ENCODE measurements at places on chromosomes 11 and 22.

GRCh38 chr22:18067548-18068341 is 10.0 kb upstream of the PEX26 start:
- no peaks in the 10 kb centered on the region for H3K27me3 ChIP-seq
- H3K36me3 ChIP-seq = no peaks in the 10 kb centered on the region
- no peak overlapping the region for H3K4me3 ChIP-seq
- peak; percentile 68 for DNase-seq

DNA sequence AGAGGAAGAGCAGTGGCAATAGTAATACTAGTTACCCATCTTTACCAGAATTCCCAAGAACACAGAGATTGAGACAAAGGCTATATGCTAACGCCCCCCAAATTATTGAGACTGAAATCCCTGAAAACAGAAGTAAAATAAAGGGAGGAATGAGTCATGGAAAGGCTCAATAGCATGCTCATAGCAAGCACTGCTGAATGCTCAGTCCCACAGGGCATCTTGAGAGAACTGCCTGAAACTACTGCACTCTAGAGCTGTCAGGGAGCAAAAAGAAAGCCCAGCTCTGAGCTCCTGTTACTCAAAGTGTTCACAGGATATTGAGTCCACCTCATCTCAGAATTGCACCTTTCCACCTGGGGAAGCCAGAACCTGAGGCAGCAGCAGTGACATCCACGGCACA is 44.1 kb upstream of the FIBIN start:
- no peaks in the 10 kb centered on the region for H3K4me1 ChIP-seq
- no peak overlapping the region for H3K4me3 ChIP-seq
- H3K27ac ChIP-seq = no peak overlapping the region
- DNase-seq = no peak
- H3K36me3 ChIP-seq = no peaks in the 10 kb centered on the region

- no peaks in the 10 kb centered on the region for H3K36me3 ChIP-seq
- no peaks in the 10 kb centered on the region for H3K4me1 ChIP-seq
- peak; percentile 82 for DNase-seq
- no peak overlapping the region for H3K4me3 ChIP-seq
- no peak overlapping the region for H3K27ac ChIP-seq
Observed at GRCh38 chr11:70176940-70177689, 26.0 kb upstream of the FADD start.

GRCh38 chr11:19768815-19769214 is 56.2 kb downstream of the NAV2 start:
- H3K4me1 ChIP-seq = no peaks in the 10 kb centered on the region
- H3K4me3 ChIP-seq = no peak overlapping the region
- DNase-seq = no peak
- H3K36me3 ChIP-seq = no peaks in the 10 kb centered on the region
- peaks cover 9% of the 10 kb centered on the region for H3K27me3 ChIP-seq

GRCh38 chr11:19939415-19939929 is 220.8 kb downstream of the DBX1 start:
- H3K36me3 ChIP-seq = no peaks in the 10 kb centered on the region
- H3K4me3 ChIP-seq = no peak overlapping the region
- H3K27me3 ChIP-seq = no peaks in the 10 kb centered on the region
- no peaks in the 10 kb centered on the region for H3K4me1 ChIP-seq
- DNase-seq = no peak

GRCh38 chr11:65321828-65322485 is 7.3 kb downstream of the CDC42EP2 start:
- H3K4me1 ChIP-seq = peaks cover 60% of the 10 kb centered on the region
- peaks cover 49% of the 10 kb centered on the region for H3K36me3 ChIP-seq
- H3K27me3 ChIP-seq = no peaks in the 10 kb centered on the region

DNA sequence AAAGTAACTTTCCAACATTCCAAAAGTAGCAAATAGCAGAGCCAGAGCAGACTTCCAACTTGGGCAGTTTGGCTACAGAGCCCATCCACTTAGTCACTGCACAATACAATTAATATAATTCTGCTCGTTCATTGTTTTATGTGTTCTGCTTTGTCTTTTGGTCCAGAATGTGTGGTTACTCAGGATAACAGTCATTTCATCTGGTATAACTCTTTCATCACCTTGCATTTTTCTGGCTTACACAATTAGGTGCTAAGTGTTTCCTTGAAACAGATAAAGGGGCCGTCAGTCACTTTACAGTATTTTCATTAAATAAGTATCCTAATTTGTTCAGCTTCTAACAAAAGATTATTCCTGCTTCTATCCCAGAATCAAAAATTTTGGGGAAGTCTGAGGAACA is 87.2 kb downstream of the LARGE2 start:
- peaks cover 5% of the 10 kb centered on the region for H3K36me3 ChIP-seq
- no peak overlapping the region for H3K27ac ChIP-seq
- no peaks in the 10 kb centered on the region for H3K4me1 ChIP-seq
- H3K27me3 ChIP-seq = no peaks in the 10 kb centered on the region
- DNase-seq = no peak

GRCh38 chr22:39348909-39349505 is 784 bp upstream of the SYNGR1 start:
- H3K36me3 ChIP-seq = no peaks in the 10 kb centered on the region
- no peaks in the 10 kb centered on the region for H3K27me3 ChIP-seq
- peaks cover 39% of the 10 kb centered on the region for H3K4me1 ChIP-seq
- H3K4me3 ChIP-seq = peak overlapping the region; percentile 60

DNA sequence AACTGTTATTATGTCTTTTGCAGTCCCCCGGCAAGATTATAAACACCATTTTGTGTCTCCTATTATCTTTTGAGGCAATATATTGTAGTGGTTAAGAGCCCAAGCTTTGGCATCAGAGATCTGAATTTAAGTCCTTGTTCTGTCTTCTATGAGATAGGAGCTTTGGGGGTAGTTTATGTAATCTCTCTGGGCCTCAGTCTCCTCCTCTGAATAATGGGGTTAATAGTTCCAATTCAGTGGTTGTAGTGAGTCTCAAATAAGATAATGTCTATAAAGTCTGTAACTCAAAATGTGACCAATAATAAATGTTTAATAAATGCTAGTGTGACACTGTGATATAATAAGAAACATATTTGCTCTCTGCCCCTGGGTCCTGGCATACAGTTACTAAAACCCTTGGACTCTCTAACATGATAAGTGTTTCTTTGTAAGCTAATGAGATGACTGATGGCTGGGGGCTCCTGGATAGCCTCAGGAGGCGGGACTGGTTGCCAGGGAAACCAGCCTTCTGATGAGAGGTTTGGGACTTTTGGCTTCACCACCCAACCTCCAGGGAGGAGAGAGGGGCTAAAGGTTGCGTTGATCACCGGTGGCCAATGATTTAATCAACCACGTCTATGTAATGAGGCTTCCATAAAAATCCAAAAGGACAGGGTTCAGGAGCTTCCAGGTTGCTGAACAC is 183.4 kb upstream of the MTMR2 start:
- H3K27me3 ChIP-seq = no peaks in the 10 kb centered on the region
- H3K4me3 ChIP-seq = no peak overlapping the region
- peaks cover 19% of the 10 kb centered on the region for H3K4me1 ChIP-seq
- DNase-seq = no peak
- no peaks in the 10 kb centered on the region for H3K36me3 ChIP-seq

- no peak overlapping the region for H3K4me3 ChIP-seq
- peaks cover 34% of the 10 kb centered on the region for H3K27me3 ChIP-seq
- H3K4me1 ChIP-seq = no peaks in the 10 kb centered on the region
- no peaks in the 10 kb centered on the region for H3K36me3 ChIP-seq
- no peak overlapping the region for H3K27ac ChIP-seq
Observed at GRCh38 chr11:33685082-33685481, 15.5 kb downstream of the C11orf91 start.

DNA sequence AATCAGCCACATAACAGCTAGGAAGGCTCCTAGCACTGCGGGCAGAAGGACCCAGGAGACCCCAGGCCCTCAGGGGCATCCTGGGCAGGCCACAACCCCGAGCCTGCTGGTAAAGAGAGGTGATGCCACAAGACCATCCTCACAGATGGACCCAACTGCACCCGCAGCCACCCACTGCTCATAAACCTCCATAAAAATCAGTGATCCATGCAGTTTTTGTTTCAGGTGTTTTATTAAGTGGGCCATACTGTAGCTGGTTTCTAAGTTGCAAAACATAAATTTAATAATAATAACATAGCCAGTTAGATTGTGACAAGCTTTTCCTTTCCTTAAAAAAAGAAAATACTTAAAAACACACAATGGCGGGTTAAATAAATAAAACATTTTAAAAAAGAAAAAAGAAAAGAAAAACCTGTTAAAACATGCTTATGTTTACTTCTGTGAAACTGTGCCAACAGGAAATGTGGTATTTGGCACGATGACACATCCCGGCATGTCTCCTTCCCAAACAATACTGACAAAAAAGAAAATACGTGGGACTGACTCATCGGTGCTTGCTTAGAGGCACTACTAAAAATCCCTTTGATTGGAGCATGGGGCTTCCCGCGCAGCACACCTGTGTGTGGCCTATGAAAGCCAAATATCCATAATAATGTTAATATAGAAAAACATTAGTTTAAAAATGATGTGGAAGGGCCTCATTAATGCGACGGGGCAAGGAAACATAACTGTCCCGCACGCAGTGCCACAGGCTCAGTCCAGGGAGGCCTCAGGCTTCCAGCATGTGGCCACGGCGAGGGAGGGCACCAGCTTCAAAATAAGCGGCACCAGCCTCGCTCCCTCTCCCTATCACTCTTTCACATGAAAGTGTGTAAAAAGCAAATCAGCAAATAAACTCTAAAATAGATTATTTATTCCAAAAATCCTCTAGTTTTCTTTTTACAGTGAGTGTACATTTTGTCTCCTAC is 47.5 kb upstream of the SCUBE2 start:
- H3K4me3 ChIP-seq = no peak overlapping the region
- no peaks in the 10 kb centered on the region for H3K27me3 ChIP-seq
- H3K36me3 ChIP-seq = peaks cover 60% of the 10 kb centered on the region
- peaks cover 36% of the 10 kb centered on the region for H3K4me1 ChIP-seq

GRCh38 chr11:71574418-71574817 is 8.3 kb downstream of the KRTAP5-11 start:
- H3K4me3 ChIP-seq = no peak overlapping the region
- no peak overlapping the region for H3K27ac ChIP-seq
- no peak for DNase-seq
- no peaks in the 10 kb centered on the region for H3K27me3 ChIP-seq
- H3K4me1 ChIP-seq = no peaks in the 10 kb centered on the region
- H3K36me3 ChIP-seq = no peaks in the 10 kb centered on the region

DNA sequence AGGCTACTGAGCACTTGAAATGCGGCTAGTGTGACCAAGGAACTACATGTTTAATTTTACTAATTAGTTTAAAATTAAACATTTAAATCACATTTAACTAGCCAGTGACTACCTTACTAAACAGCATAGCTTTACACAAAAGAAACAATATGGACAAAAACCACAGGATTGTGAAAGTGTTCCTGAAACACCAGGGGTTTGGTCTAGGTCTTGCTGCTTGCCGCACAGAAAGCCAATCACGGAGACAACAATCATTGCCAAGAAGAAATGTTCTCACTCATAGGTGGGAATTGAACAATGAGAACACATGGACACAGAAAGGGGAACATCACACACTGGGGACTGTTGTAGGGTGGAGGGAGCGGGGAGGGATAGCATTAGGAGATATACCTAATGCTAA is 309.5 kb downstream of the C11orf87 start:
- H3K36me3 ChIP-seq = no peaks in the 10 kb centered on the region
- no peak overlapping the region for H3K4me3 ChIP-seq
- DNase-seq = no peak
- no peak overlapping the region for H3K27ac ChIP-seq

DNA sequence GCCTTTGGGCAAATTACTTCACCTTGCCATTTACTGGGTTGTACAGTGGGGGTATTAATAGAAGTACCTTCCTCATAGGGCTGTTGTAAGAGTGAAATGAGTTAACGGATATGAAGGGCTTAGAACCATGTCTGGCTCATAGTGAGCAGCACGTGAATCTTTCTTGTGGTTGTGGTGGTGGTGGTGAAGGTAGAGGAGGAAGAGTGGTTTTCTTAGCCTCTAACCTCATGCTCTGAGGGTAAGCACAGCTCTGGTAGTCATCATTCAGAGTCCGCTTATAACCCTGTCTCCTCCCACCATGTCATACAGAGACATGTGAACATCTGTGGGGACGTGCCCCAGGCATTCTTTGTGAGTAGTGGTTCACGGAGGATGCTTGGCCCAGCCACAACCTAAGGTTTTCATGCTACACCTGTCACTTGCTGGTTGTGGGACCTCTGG is 43.6 kb downstream of the TEAD1 start:
- no peak overlapping the region for H3K4me3 ChIP-seq
- no peak for DNase-seq
- no peak overlapping the region for H3K27ac ChIP-seq
- no peaks in the 10 kb centered on the region for H3K36me3 ChIP-seq

- no peaks in the 10 kb centered on the region for H3K27me3 ChIP-seq
- no peak overlapping the region for H3K27ac ChIP-seq
- peaks cover 49% of the 10 kb centered on the region for H3K4me1 ChIP-seq
- no peak for DNase-seq
- no peak overlapping the region for H3K4me3 ChIP-seq
Observed at GRCh38 chr11:128532572-128533091, 54.7 kb downstream of the ETS1 start.

- DNase-seq = no peak
- no peak overlapping the region for H3K4me3 ChIP-seq
- no peaks in the 10 kb centered on the region for H3K36me3 ChIP-seq
- H3K27me3 ChIP-seq = peaks cover 7% of the 10 kb centered on the region
Observed at GRCh38 chr11:133656082-133656635, 123.9 kb upstream of the OPCML start.

- H3K4me3 ChIP-seq = peak within 1 kb of the TSS; percentile 36
- H3K4me1 ChIP-seq = peaks cover 74% of the 10 kb centered on the region
- H3K27ac ChIP-seq = no peak within 1 kb of the TSS
- peak; percentile 81 for DNase-seq
Observed at GRCh38 chr11:57649826-57650738, at the start of gene YPEL4. Gene YPEL4, minus strand, starts transcription at chr11:57649912. Its CDS starts 2,805 bp downstream, at chr11:57647107.

GRCh38 chr11:15945726-15946125 is 410.6 kb downstream of the SOX6 start:
- H3K36me3 ChIP-seq = no peaks in the 10 kb centered on the region
- no peak for DNase-seq
- H3K27me3 ChIP-seq = peaks cover 6% of the 10 kb centered on the region
- no peaks in the 10 kb centered on the region for H3K4me1 ChIP-seq

DNA sequence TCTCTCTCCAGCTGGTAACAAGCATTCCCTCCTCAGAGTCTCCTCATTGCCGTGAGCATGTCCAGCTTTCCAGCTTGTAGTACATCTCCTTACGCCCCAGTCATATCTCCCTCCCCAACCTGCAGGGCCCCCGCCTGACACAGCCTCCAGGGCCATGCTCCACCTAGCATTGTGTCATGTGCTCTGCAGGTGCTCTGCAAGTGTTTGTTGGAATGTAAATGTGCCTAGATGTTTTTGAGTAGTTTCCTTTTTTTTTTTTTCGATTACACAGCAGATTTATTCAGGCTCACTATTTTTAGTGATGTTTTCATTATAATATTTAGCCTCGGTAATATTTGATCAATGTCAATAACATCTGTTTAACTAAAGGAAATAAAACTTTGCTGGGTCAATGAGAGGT is 82.5 kb downstream of the NCAM1 start:
- DNase-seq = no peak
- no peaks in the 10 kb centered on the region for H3K27me3 ChIP-seq
- no peaks in the 10 kb centered on the region for H3K36me3 ChIP-seq
- H3K4me1 ChIP-seq = no peaks in the 10 kb centered on the region

Data from spleen (tissue), 13 donors.